Cardiac septum (tissue), 1 donor: ENCODE measurements at places on chromosomes 11 and 22. TPM values are rescaled to one million over a fixed set of nuclear protein-coding genes. Genes with fewer than 3 reads are reported as not detected.

DNA sequence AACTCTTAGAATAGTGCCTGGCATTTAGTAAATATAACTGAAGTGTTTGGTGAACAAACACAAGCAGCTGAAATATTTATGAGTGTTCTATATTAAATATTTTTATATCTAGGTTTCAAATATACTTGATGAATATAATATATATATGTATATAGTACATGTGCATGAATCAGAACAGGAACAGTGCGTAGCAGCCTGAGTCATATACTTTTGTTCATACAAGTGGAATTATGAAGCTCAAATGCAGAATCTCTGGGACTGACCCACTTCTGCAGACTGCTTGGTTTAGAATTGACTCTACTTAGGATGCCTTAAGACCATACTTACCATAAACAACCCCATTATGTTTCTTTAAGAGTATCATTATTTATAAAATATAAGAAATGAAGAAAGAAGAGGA, 997.8 kb upstream of the RAG2 start:
- DNase-seq: no peak

TSPAN32 gene
- total RNA-seq: 26.2 TPM

DRD2 gene
- total RNA-seq: not detected

DNA sequence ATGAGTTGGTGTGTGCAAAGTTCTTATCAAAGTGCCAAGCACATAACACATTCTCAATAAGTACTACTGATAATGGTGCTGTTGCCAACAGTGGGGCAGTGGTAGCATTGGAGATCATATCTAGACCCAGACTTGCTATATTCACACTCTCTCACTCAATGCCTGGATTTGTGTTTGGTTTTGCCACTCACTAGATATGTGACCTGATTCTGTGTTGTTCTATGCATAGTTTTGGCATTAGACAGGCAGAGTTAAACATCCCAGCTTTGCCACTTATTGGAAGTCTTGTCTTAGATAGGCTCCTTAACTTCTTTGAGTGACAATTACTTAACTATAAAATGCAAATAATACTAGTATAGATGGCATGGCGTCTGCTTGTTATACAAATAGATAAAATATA, 642.6 kb upstream of the CCDC179 start:
- no peak for DNase-seq

DNA sequence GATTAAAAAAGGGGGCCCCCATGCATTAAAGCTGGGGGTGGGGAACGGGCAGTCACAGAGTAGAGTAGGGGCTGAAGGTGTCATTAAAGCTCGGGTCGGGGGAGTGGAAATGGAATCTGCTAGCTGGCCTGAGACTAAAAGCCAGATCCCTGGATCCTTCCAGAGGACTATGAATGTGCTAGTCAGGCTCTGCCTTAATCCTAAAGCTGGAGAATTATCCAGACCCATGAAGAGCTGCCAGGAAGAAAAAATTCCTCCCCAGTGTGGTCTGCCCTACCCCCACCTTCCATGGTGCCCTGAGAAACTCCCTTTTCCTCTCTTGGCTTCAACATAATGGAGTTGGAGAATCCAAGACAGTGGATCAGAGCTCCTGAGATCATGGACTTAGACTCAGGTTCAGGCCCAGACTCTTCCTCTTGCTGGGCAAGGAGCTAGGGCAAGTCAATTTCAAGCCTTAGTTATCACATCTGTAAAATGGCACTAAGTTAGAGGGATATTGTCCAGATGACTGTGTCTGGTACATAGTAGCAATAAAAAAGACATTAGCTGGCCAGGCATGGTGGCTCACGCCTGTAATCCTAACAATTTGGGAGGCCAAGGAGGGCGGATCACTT, 24.0 kb upstream of the SMTN start:
- no peak for DNase-seq
